CD4-positive, alpha-beta T cell treated with Interferon gamma for 1 hour (primary cell): ENCODE measurements at places on chromosomes 3 and 15.

DNA sequence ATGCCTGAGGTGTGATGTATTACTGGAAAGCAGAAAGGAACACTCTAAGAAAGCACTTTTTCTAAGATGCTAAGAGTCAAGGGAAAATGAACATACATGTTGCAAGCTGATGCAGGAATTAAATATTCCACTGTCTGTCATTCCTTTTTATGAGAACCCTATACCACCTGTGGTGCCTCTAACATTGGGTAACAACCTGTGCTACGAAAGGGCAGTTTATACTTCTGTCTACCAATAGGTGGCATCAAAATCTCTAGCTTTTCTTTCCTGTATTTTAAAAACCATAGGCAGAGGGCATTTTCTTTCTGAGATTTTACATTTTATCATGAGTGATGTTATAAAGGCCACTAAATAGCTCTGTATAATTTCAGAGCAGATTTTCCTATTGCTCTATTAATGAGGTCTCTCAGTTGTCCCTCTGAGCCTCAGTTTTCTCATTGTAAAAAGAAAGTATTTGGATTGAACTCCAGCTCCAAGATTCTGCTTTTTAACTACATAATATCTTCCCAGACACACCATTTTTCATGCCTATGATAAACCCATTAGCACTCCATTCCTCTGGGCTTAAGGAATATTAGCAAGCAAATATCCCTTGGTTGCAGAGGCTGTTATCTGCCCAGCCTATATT lies 3.5 kb upstream of the CPNE4 start:
- DNase-seq: no peak

DNA sequence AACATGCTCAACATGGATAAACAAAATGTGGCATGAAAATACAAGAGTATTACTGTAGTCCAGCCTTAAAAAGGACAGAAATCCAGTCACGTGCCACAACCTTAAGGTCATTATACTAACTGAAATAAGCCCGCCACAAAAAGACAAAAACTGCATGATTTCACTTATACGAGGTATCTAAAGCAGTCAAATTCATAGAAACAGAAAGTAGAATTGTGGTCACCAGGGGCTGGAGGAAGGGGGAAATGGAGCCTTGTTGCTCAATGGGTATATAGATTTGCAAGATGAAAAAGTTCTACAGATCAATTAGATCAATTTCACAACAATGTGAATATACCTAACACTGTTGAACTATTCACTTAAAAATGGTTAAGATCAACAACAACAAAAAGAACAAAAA lies 7.4 kb downstream of the GLB1 start:
- DNase-seq: no peak

GRCh38 chr3:13650210-13651056 lies 101.5 kb downstream of the FBLN2 start:
- DNase-seq: peak; percentile 75

DNA sequence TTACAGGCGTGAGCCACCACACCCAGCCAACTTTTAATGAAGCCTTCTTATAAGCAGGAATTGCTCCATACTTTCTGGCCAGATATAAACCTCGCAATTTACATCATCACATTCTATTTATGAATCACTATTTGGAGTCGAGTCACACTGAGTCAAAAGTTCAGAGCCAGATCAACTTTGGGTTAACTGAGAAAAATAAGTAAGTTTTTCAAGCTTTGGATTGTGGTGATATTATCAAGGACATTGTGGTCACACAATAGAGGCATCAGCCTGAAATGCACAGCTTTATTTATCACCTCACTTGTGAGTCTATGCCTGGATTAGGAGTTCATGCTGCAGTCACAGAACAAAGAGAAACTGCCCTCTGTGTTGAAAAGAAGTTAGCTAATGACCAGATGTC lies 1163.5 kb downstream of the ROBO1 start:
- no peak for DNase-seq

DNA sequence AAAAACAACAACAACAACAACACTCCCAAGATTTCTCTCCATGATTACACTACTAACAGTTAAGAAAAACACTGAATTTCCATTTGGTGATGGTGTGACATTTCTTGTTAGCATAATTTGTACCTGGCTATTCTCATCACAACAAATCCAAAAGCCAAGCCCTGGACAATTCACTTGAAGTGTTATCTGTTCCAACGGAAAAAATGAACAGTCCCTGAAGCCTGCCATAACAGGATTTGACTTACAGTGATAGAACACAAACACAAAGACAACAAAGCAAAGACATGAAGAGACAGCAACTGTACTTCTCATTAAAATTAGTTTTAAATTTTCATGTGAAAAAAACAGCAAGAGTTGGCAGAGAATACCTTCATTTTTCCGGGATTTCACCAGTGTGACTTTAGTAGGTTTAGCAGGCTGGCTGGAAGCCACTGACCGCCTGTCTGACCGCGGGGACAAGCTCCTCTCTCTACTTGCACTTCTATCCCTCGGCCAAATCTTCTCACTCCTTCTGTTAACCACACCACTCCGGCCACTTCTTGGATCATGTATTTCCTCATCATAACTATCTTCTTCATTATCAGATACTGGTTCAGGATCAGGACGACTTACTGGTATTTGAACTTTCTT lies 56.3 kb downstream of the TJP1 start:
- DNase-seq: no peak
